SJCRH30 (cell line): ENCODE measurements at places on chromosomes 3 and 15.

GRCh38 chr15:68310804-68311463 is 33.4 kb downstream of the FEM1B start:
- no peak for DNase-seq

DNA sequence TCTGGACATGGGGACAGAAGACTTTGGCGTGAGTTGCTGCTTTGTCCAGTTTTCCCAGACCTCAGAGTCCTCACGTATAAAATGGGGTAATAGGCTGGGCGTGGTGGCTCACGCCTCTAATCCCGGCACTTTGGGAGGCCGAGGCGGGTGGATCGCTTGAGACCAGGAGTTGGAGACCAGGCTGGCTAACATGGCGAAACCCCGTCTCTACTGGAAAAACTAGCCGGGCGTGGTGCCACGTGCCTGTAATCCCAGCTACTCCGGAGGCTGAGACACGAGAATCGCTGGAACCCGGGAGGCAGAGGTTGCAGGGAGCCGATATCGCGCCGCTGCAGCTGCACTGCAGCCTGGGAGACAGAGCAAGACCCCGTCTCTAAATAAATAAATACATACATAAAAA is 22.7 kb upstream of the IGF1R start:
- no peak for DNase-seq

DNA sequence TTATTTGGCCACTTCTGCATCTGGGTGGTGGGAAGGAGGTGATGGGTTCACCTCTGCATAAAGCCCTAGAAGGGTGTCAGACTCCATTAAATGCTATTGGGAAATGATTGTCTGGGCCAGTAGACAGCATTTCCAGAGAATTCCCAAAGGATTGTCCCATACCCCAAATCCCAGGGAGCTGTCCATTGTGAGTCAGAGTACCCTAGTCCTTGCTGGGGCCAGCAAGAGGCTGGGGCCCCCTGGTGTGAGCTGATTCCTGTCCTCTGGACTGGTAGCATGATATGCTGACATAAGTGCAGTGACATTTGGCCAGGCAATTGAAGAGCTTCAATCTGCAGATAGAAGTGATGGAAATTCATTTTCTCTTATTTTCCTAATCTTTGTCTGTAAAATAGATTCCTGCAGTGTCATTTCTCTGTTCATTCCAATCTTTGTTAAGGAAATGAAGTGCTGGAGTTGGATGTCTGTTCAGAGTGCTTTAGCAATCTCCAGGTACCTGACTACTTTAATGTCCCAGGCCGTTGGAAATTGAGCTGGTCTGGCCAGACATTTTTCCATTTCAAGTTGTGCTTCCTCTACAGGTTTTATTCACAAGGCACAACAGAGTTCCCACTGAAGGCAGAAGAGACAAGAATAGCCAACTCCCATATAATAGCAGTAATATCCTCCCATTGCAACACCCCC is 91.2 kb downstream of the RPLP1 start:
- DNase-seq = peak; percentile 58

- no peak for DNase-seq
These were observed 94.9 kb downstream of the AKAP13 start for GRCh38 chr15:85475317-85475701.

GRCh38 chr3:69535613-69536012 is 149.7 kb upstream of the FRMD4B start:
- DNase-seq = no peak

DNA sequence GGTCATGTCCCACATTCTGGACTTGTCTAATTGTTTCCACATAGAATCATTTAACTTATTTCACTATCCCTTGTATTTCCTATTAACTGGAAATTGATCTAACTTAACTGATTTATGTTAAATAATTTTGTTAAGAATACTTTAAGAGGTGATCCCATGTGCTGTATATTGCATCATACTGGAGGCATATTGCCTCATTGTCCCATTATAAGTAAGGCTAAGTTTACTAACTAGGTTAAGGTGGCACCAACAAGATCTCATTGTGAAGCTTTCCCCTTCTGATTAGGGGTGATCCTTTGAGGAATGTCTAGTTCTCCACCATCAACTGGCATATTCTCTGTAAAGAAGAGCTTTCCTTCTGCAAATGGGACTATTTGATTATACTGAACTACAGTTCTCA is 24.4 kb downstream of the MAP1A start:
- DNase-seq = no peak

GRCh38 chr15:62449638-62450037 is 284.6 kb upstream of the C2CD4B start:
- DNase-seq = no peak

DNA sequence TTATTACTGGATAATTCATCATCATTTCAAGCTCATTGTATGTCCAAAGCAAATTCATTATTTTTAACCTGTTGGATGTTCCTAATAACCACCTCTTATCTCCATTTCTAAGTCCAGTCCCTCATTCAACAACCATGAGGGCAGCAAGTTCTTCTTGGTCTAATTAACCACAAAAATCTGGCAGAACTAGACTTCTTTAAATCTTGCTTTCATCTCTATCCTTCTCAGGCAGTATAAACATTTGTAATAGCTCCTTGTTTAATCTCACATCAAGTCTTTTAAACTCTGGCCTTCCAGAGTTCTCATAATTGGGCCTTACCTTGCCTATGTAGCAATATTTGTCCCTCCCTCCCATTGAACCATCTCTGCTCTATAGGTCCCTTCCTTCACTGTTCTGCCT is 17.0 kb upstream of the GHSR start:
- DNase-seq = no peak

DNA sequence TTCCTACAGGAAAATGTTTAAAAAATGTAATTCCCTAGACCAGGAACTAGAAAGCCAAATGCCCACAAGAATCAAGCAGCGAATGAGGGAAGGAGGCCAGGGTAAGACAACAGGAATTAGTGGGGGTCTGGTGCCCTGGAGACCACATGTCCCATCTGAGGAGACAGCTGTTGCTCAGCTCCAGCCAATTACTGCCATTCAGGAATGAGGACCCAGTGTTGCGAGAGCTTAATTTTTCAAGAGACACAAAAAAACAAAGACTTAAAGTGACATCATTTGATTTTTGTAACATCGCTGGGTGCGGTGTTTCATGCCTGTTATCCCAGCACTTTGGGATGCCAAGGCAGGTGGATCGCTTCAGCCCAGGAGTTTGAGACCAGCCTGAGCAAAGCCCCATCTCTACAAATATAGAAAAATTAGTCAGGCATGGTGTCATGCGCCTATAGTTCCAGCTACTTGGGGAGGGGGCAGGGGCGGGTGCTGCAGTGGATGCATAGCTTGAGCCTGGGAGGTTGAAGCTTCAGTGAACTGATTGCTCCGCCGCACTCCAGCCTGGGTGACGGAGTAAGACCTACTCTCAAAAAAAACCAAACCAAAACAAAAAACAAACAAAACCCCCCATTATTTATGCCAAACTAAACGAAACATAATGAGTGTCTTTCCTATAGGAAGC is 52.8 kb upstream of the LRIG1 start:
- DNase-seq = peak; percentile 44

DNA sequence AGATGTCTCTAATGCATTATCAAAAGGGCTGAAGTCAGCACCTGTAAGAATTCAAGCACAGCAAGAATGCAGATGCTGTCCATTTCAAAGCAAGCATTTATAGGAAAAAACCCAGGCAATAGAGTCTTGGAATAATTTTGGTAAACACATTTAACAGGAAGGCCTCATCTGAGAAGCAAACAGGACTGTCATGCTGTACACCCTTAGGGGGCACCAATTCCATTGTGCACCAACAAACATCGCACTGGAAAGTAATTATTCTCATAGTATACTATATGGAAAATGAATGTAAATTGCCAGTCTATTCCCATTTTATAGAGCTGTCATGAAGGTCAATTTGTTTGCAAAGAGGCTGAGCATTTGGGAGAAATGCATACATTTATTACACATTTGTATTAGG is 247.3 kb upstream of the SUCLG2 start:
- no peak for DNase-seq
